SIG-M5 (cell line): ENCODE measurements at places on chromosomes 2 and 18.

DNA sequence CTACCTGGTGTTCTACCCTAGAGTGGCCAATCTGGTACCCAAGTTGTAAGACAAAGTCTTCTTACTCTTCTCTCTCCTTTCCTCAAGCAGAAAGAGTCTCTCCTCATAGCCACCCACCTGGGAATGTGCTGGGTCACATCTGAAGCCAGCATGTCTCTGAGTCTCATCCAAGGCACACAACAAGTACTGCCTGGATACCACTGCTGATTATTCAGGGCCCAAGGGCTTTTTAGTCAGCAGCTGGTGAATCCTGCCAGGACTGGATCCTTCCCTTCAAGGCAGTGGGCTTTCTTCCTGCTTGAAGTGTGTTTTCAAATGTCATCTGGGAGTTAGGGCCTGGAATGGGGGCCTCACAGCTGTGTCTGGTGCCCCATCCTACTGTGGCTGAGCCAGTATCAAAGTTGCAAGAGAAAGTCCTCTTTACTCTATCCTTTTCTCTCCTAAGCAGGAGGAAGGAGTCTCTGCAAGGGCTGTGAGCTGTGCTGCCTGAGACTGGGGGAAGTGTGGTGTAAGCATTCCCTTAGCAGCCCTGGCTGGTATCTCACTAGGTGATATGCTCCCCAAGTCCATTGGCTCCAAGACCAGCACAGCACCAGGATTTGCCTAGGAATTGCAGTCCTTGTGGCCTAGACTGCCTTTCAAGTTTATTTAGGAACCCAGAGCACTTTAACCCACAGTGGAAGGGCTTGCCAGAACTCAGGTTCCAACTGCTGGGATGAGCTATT is 27.2 kb downstream of the OXER1 start:
- DNase-seq: no peak

- DNase-seq: no peak
These were observed 18.5 kb upstream of the POLI start for GRCh38 chr18:54250846-54251261.

GRCh38 chr18:32730068-32730467 is 42.8 kb downstream of the KLHL14 start:
- DNase-seq: no peak

- DNase-seq: no peak
These were observed 35.0 kb upstream of the PSMD14 start for GRCh38 chr2:161273038-161273760.

DNA sequence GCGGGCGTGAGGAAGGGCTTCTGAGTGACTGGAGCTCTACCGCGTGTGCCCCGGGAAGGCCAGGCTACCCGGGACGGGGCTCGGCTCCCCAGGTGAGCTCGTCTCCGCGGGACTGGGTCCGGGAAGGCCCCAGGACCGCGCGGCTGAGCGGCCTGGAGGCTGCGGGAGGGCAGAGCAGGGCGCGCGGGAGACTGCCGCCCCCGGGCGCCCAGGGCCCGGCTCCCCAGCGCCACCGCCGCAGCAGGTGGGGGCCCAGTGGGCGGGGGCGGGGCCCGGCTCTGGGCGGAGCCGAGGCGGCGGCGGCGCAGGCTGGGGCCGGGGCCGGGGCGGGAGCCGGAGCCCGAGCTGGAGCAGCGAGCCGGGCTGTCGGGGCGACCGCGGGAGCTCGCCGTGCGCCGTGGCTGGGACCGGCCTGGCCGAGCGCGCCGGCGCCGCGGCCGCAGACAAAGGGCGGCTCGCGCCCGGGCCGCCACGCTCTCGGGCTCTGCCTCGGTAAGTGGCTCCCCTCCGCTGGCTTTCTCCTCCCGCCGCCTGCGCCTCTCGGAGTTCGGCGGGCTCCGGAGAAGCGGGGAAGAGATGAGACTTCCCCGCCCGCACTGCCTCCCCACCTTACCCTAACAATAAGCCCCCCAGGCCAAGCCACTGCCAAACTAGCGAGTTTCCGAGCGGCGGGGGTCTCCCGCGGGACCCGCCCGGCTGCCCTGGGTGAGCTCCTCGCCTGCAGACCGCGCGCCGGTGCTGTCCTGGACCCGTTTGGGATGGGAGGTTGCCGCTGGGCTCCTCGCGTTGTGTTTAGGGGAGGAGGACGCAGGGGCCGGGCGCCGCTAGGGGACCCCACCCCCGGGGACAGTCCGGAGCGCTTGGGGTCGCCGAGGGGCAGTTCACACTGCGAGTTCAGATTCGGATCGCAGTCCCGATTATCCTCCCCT is at the start of gene MAPK4:
TSS of gene MAPK4 (plus strand) at position 336 of the 929 bp plus-strand sequence. CDS start 103,872 bp downstream, outside the sequence.
- DNase-seq: no peak

GRCh38 chr2:123958011-123958410 is 67.1 kb upstream of the CNTNAP5 start:
- no peak for DNase-seq

DNA sequence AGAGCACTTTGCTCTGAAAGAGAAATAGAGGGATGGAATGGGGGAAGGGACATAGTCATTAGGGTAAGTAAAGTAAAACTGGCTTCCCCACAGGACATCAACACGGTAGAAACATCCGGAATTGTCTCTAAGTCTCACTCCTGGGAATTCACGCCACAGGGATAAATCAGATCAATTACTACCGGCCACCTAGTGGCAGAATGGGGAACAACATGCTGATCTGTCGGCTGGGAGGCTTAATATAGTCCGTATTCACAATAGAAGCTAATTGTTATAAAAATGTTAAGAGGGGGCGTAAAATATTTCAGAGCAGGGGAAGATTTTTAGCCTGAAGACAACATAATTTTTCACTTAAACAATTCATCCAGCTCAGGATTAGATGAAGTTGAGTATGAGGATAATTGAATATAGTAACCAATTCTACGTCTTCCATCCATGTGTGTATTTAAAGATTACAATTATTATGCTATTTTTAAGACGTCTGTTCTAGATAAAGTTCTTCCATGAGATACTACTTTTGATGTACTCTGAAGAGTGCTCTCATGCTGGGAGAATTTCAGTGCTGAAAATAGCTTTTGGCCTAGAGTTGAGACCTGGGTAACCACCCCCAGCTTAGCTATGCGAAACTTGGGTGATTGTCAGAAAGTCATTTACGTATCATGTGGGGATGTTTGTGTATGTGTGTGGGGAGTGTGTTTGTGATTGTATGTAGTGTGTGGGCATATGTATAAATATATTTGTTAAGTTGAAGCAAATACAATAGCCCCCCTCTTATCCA is 65.7 kb downstream of the LRRTM1 start:
- no peak for DNase-seq

GRCh38 chr2:174846218-174846617 is 81.9 kb upstream of the CHRNA1 start:
- DNase-seq: no peak

DNA sequence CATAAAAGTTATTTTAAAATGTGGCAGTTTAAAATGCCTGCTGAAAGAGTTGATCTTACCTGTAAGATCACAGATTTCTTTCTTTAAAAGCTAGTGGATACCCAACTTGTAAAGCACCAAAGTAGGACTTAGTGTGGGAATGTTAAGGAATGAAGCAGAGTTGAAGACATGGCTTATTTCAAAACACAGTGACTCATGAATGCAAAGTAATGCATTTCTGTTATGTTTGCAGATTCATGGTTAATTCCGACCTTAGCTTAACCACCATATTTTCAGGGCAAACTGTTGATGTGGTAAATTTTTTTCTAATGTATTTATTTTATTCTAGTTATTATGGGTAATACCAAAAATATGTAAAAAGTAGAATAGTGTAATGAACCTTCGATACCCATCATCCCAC is 206.8 kb upstream of the FOSL2 start:
- DNase-seq: no peak

DNA sequence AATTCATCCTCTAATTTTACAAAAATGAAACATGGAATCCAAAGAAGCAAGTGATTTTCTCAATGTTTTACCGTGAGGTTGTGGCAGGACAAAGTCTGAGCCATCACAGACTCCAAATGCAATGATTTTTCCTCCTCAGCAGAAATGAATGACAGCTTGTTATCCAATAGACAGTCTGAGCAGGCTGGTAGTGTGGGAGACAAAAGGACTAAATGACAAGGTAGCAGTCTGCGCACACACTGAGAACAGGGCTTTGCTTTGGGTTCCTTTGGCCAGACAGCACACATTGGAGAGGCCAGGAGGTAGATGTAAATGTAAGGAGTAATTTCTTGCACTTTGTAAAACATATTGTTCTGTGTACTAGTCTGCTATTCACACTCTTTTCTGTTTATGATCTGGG is 50.3 kb upstream of the RGPD4 start:
- no peak for DNase-seq

DNA sequence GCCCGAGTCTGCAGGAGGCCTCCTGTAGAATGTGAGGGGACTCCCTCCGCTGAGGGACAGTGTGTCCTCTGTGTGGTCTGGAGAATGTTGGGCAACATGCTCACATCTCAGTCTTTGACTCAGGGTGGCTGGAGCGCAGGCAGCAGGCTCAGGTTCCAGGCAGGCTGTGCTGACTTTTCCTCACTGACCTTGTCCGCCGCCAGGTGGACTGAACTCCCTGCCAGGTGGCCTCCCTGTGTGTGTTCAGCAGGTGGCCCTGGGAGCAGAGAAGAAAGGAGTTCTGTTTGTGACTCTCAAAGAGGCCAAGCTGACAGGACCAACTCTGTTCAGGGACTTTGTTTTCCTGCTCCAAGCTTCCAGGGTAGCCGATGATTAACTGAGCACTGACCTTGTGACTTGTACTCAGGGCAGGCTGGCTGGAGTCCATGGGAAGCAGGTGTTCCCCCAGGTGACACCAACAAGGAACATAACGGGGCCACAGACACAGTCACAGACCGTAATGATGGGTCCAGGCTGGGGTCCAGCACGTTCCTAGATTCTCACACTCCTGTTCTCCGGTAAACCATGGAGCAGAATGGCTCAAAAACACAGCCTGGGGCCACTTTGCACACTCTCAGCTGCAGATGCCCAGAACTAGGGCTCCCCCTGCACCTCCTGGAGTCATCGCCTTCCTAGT is 439.8 kb downstream of the RNF144A start:
- no peak for DNase-seq

GRCh38 chr2:236047886-236048540 is 120.2 kb downstream of the GBX2 start:
- no peak for DNase-seq
